ENCODE measurements at places on chromosomes 11 and 22. TPM values are rescaled to one million over a fixed set of nuclear protein-coding genes. Genes with fewer than 3 reads are reported as not detected.
A peak's percentile ranks its signal among the peaks of the same experiment; 100 is the strongest.

- H3K27me3 ChIP-seq = no peaks in the 10 kb centered on the region
- peaks cover 2% of the 10 kb centered on the region for H3K4me1 ChIP-seq
- H3K27ac ChIP-seq = no peak overlapping the region
- H3K4me3 ChIP-seq = no peak overlapping the region
- no peaks in the 10 kb centered on the region for H3K36me3 ChIP-seq
Observed at GRCh38 chr11:17159441-17159840, 48.3 kb downstream of the PIK3C2A start.

Gene PACSIN2
- 127 TPM for total RNA-seq

Gene SLC22A8
- total RNA-seq = not detected

Gene MS4A15
- total RNA-seq = not detected

Gene TRIM66
- 9.4 TPM for total RNA-seq

Gene MOGAT2
- total RNA-seq = not detected

DNA sequence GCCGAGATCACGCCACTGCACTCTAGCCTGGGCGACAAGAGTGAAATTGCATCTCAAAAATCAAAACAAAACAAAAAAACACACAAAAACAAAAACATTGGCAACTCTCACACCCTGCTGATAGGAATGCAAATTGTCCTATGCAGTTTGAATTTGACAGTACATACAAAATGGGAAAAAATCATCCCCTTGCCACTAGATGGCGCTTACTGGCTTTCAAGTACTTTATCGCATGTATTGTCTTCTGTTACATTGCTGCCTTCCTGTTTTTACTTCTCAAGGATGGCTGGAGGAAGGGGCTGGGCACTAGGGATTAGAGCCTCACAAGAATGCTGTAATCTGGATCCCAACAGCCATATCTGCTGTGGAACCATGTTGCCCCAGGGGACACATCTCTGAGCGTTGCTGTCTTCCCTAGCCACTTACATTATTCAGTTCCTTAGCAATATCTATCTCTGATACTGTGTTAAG is 59.4 kb upstream of the A4GALT start:
- H3K4me3 ChIP-seq = no peak overlapping the region
- no peak overlapping the region for H3K27ac ChIP-seq
- no peaks in the 10 kb centered on the region for H3K4me1 ChIP-seq
- no peaks in the 10 kb centered on the region for H3K36me3 ChIP-seq

GRCh38 chr22:45823336-45823735 is 151.7 kb downstream of the ATXN10 start:
- no peaks in the 10 kb centered on the region for H3K27me3 ChIP-seq
- no peak overlapping the region for H3K27ac ChIP-seq
- H3K4me1 ChIP-seq = no peaks in the 10 kb centered on the region
- no peak for DNase-seq
- H3K36me3 ChIP-seq = no peaks in the 10 kb centered on the region

GRCh38 chr11:15180212-15180792 is 65.6 kb downstream of the INSC start:
- peak overlapping the region; percentile 48 for H3K27ac ChIP-seq
- H3K4me1 ChIP-seq = no peaks in the 10 kb centered on the region
- no peaks in the 10 kb centered on the region for H3K27me3 ChIP-seq
- H3K4me3 ChIP-seq = no peak overlapping the region
- DNase-seq = no peak

GRCh38 chr11:130420478-130421198 is 7.8 kb downstream of the ADAMTS8 start:
- H3K4me1 ChIP-seq = no peaks in the 10 kb centered on the region
- no peak overlapping the region for H3K27ac ChIP-seq
- no peaks in the 10 kb centered on the region for H3K36me3 ChIP-seq
- no peak overlapping the region for H3K4me3 ChIP-seq
- H3K27me3 ChIP-seq = no peaks in the 10 kb centered on the region

DNA sequence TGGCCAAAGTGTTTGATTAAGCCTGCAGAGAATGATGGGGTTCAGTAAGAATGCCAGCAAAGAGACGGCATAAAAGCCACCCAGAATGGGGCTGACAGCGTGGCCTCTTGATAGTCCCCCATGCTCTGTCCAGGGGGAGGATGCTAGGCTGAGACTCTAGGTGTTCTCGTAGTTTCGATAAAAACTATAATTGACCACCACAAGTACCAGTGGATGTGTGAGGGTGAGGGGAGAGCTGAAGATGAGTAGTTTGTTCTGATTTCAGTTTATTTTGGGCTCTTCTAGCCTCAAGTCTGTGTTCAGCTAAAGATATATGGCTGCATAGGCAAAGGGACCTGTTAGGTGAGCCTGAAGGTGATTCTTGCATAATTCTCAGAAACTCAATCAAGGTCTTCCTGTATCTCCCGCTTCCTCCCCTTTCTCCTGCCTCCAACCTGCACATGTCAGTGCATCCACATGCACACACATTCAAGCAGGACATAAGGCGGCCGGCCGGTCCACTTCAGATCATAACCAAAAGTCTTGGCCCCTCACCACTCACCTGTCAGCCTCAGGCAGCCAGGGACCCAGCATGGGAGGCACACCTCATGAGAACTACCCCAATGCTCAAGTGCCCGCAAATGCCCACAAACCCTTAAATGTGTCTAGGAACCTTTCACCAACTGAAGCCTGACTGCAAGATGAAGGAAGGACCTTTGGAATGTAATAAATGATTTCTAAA is 31.2 kb downstream of the FLI1 start:
- no peak for DNase-seq
- H3K27me3 ChIP-seq = no peaks in the 10 kb centered on the region
- H3K4me1 ChIP-seq = no peaks in the 10 kb centered on the region
- no peaks in the 10 kb centered on the region for H3K36me3 ChIP-seq
- H3K4me3 ChIP-seq = no peak overlapping the region

Gene MMP13
- not detected for total RNA-seq

Gene OR8A1
- not detected for total RNA-seq

- H3K27me3 ChIP-seq = no peaks in the 10 kb centered on the region
- H3K4me1 ChIP-seq = no peaks in the 10 kb centered on the region
- peaks cover 6% of the 10 kb centered on the region for H3K36me3 ChIP-seq
- H3K4me3 ChIP-seq = no peak overlapping the region
Observed at GRCh38 chr11:108034952-108035351, 26.3 kb downstream of the CUL5 start.

GRCh38 chr11:124760205-124760652 is 1.9 kb downstream of the ESAM start:
- peak; percentile 84 for DNase-seq
- H3K4me3 ChIP-seq = peak overlapping the region; percentile 68
- no peaks in the 10 kb centered on the region for H3K4me1 ChIP-seq
- no peaks in the 10 kb centered on the region for H3K27me3 ChIP-seq
- H3K36me3 ChIP-seq = no peaks in the 10 kb centered on the region
- H3K27ac ChIP-seq = peak overlapping the region; percentile 49

Gene CARNS1
- total RNA-seq = 7.0 TPM

DNA sequence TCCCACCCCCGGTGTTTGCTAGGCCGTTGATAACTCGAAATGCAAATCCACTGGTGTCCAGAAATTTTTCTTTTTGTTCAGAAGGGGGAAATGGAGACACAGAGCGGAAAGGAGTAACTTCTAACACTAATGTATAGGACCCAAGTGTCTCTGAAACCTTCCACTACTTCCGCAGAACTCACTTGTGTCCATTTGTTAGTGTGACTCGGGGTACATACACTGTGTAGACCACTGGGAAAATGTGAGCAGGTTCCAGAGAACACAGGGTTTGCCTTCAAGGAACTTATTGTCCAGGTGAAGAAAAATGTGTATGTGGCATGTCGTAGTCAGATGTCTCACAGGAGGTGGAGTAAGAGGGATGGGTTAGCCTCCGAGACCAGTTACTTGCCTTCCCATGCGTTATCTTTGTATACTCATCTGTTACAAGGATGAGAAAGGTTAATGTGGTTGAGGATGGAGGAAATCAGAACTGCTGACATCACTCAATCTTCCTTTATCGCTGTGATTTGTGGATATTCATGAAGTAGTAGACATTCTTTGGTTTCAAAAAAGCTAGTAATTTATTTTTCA is 857 bp downstream of the ARCN1 start:
- H3K36me3 ChIP-seq = no peaks in the 10 kb centered on the region
- H3K27me3 ChIP-seq = no peaks in the 10 kb centered on the region
- peak overlapping the region; percentile 56 for H3K4me3 ChIP-seq
- H3K27ac ChIP-seq = peak overlapping the region; percentile 84
- H3K4me1 ChIP-seq = no peaks in the 10 kb centered on the region

DNA sequence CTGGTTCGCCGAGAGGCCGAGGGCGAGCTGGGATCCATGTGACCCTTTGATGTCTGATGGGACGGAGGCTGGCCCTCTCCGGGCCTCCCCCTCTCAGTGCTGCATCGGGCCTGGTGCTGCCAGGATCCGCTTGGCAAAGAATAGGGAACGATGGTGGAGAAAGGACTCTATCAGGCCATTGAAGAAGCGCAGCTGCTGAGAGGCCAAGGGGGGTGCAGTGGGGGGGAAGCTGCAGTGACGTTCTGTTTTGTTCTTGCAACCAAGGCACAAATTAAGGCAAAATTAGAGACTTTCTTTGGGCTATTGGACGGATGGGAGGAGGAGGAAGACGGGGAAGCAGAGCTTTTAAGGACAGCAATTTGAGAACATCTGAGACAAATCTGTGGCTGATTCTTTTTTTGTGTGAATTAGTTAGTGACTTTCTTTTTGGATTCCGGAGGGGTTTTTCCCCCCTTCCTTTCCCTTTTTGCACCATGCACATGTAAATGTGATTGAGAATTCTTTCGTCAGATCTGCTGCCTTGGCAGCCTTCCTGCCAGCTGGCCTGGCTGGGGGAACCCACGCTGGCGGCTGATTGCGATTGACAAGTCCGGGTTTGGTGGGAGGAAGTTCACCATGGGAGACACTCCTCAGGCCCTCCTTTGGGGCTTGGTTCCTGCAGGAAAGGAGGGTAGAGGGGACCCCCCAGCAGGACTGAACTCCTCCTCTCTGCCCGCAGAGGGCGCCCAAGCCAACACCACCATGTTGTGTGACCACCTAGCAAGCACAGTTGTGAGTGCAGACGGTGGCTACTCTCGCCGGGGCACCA is 214.6 kb downstream of the NTM start:
- no peak overlapping the region for H3K4me3 ChIP-seq
- no peaks in the 10 kb centered on the region for H3K27me3 ChIP-seq

GRCh38 chr11:134580610-134580975 is 168.6 kb upstream of the B3GAT1 start:
- H3K27me3 ChIP-seq = no peaks in the 10 kb centered on the region
- H3K4me1 ChIP-seq = no peaks in the 10 kb centered on the region
- no peak overlapping the region for H3K27ac ChIP-seq
- H3K4me3 ChIP-seq = no peak overlapping the region
- no peaks in the 10 kb centered on the region for H3K36me3 ChIP-seq

DNA sequence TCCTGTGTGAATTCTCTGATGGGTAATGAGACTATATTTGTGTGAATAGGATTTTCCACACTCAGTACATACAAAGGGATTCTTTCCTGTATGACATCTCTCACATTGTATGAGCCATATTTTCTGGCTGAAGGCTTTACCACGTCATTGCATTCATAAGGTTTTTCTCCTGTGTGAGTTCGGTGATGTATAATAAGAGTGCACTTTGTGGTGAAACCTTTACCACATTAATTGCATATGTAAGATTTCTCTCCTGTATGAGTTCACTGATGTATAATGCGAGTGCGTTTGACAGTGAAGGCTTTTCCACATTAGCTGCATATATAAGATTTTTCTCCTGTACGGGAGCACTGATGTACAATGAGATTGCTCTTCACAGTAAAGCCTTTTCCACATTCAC is 455.4 kb upstream of the CNTN5 start:
- peaks cover 6% of the 10 kb centered on the region for H3K27me3 ChIP-seq
- H3K4me3 ChIP-seq = no peak overlapping the region
- no peak for DNase-seq
- no peaks in the 10 kb centered on the region for H3K4me1 ChIP-seq

DNA sequence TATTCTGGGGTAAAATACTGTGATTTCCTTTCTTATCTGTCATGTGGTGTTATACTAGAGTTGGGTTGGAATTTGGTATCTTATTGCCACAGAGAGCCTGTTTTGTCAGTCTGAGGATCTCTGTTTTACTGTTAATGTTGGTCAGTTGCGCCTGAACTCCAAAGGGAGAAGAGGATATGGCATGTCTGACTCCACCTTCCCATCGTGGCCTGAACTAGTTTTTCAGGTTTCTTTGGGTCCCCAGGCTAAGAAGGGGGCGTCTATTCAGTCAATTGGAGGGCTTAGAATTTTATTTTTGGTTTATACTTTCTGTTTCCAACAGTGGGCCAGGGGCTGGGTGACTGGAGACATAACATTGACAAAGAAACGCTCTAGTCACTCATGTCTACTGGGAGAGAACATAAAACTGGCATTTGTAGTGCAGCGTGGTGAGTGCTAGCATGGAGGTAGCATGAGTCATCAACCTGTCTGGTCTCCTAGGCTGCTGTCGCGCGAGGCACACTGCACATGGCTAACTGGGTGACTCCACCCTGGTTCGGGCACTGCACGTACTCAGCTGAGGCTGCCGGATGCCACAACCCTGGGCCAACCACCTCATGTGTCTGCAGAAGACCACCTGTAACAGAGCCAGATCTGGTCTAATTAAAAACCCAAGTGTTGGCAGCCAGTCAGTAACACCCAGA is 120.1 kb upstream of the OR9Q1 start:
- H3K27ac ChIP-seq = no peak overlapping the region
- H3K36me3 ChIP-seq = no peaks in the 10 kb centered on the region
- no peak for DNase-seq
- H3K4me1 ChIP-seq = no peaks in the 10 kb centered on the region

- H3K36me3 ChIP-seq = no peaks in the 10 kb centered on the region
- DNase-seq = no peak
- no peak overlapping the region for H3K4me3 ChIP-seq
- no peaks in the 10 kb centered on the region for H3K27me3 ChIP-seq
- no peak overlapping the region for H3K27ac ChIP-seq
- H3K4me1 ChIP-seq = no peaks in the 10 kb centered on the region
Observed at GRCh38 chr11:57466680-57467079, 6.4 kb downstream of the RTN4RL2 start.

GRCh38 chr11:110425751-110426545 is 3.8 kb upstream of the FDX1 start:
- H3K4me1 ChIP-seq = no peaks in the 10 kb centered on the region
- H3K36me3 ChIP-seq = no peaks in the 10 kb centered on the region
- DNase-seq = no peak
- H3K27me3 ChIP-seq = no peaks in the 10 kb centered on the region
- H3K27ac ChIP-seq = no peak overlapping the region

- no peak for DNase-seq
- H3K36me3 ChIP-seq = no peaks in the 10 kb centered on the region
- no peaks in the 10 kb centered on the region for H3K4me1 ChIP-seq
Observed at GRCh38 chr11:11722246-11722645, 100.4 kb upstream of the GALNT18 start.

- no peaks in the 10 kb centered on the region for H3K36me3 ChIP-seq
- no peak overlapping the region for H3K4me3 ChIP-seq
- H3K4me1 ChIP-seq = peaks cover 3% of the 10 kb centered on the region
- no peak overlapping the region for H3K27ac ChIP-seq
- no peaks in the 10 kb centered on the region for H3K27me3 ChIP-seq
- peak; percentile 68 for DNase-seq
Observed at GRCh38 chr11:12053606-12054361, 45.4 kb upstream of the DKK3 start.

GRCh38 chr22:34877506-34877905 is 188.5 kb upstream of the ISX start:
- H3K27ac ChIP-seq = no peak overlapping the region
- H3K4me3 ChIP-seq = no peak overlapping the region
- DNase-seq = no peak
- no peaks in the 10 kb centered on the region for H3K36me3 ChIP-seq
- H3K4me1 ChIP-seq = no peaks in the 10 kb centered on the region

Gene RASD2
- 29.8 TPM for total RNA-seq

Gene SPI1
- 56.0 TPM for total RNA-seq

GRCh38 chr11:133942577-133942976 is 14.2 kb downstream of the IGSF9B start:
- no peak for DNase-seq
- H3K4me1 ChIP-seq = no peaks in the 10 kb centered on the region
- no peaks in the 10 kb centered on the region for H3K27me3 ChIP-seq
- H3K4me3 ChIP-seq = no peak overlapping the region
- H3K36me3 ChIP-seq = no peaks in the 10 kb centered on the region
- H3K27ac ChIP-seq = no peak overlapping the region
